ENCODE measurements at places on chromosomes 7 and 10. TPM values are rescaled to one million over a fixed set of nuclear protein-coding genes. Genes with fewer than 3 reads are reported as not detected.

PRF1 gene
- not detected for polyA plus RNA-seq

CFAP70 gene
- 0.46 TPM for polyA plus RNA-seq

PAX4 gene
- polyA plus RNA-seq, result 0.46 TPM

PLAC9 gene
- 1.2 TPM for polyA plus RNA-seq

MMP21 gene
- 0.07 TPM for polyA plus RNA-seq

PHTF2 gene
- polyA plus RNA-seq, result 7.3 TPM

NODAL gene
- polyA plus RNA-seq, result not detected

SLC13A1 gene
- 0.23 TPM for polyA plus RNA-seq

PDAP1 gene
- polyA plus RNA-seq, result 163 TPM

LRIT2 gene
- polyA plus RNA-seq, result not detected

ACTL6B gene
- not detected for polyA plus RNA-seq

CTTNBP2 gene
- 0.82 TPM for polyA plus RNA-seq

ZP3 gene
- 4.5 TPM for polyA plus RNA-seq

EBLN1 gene
- not detected for polyA plus RNA-seq

SMKR1 gene
- 0.45 TPM for polyA plus RNA-seq

GBX1 gene
- polyA plus RNA-seq, result not detected

CDHR1 gene
- 2.4 TPM for polyA plus RNA-seq

ADIRF gene
- 112 TPM for polyA plus RNA-seq

GPR141 gene
- not detected for polyA plus RNA-seq

CASP2 gene
- 6.0 TPM for polyA plus RNA-seq

SPACDR gene
- not detected for polyA plus RNA-seq

KIF5B gene
- polyA plus RNA-seq, result 68.0 TPM

TMEM196 gene
- not detected for polyA plus RNA-seq

PPP1R17 gene
- not detected for polyA plus RNA-seq

TFEC gene
- polyA plus RNA-seq, result 2.0 TPM

A1CF gene
- polyA plus RNA-seq, result 13.8 TPM

WNT2 gene
- polyA plus RNA-seq, result 0.04 TPM

GPR85 gene
- polyA plus RNA-seq, result not detected

UCN3 gene
- polyA plus RNA-seq, result not detected

OPN4 gene
- polyA plus RNA-seq, result not detected

EBF3 gene
- polyA plus RNA-seq, result 1.3 TPM

CCL24 gene
- 25.2 TPM for polyA plus RNA-seq

MET gene
- polyA plus RNA-seq, result 1.2 TPM

INSYN2A gene
- polyA plus RNA-seq, result 0.23 TPM

MACROH2A2 gene
- polyA plus RNA-seq, result 16.4 TPM

FFAR4 gene
- polyA plus RNA-seq, result 5.5 TPM

ACSM6 gene
- polyA plus RNA-seq, result not detected

RPEL1 gene
- 0.03 TPM for polyA plus RNA-seq

AKR1C2 gene
- polyA plus RNA-seq, result 52.3 TPM

UCMA gene
- not detected for polyA plus RNA-seq

HKDC1 gene
- 8.4 TPM for polyA plus RNA-seq

NME8 gene
- polyA plus RNA-seq, result not detected

LRRD1 gene
- polyA plus RNA-seq, result not detected

CALML3 gene
- polyA plus RNA-seq, result 0.15 TPM

ARMH3 gene
- polyA plus RNA-seq, result 18.5 TPM

EN2 gene
- polyA plus RNA-seq, result not detected

ANXA8 gene
- 0.12 TPM for polyA plus RNA-seq
